ENCODE measurements at places on chromosomes 6 and 20.

GRCh38 chr6:53119349-53119748 lies 29.3 kb downstream of the GCM1 start:
- no peak for ATAC-seq

- ATAC-seq, result no peak
Observed at GRCh38 chr6:150231525-150231850, 88.6 kb downstream of the PPP1R14C start.

DNA sequence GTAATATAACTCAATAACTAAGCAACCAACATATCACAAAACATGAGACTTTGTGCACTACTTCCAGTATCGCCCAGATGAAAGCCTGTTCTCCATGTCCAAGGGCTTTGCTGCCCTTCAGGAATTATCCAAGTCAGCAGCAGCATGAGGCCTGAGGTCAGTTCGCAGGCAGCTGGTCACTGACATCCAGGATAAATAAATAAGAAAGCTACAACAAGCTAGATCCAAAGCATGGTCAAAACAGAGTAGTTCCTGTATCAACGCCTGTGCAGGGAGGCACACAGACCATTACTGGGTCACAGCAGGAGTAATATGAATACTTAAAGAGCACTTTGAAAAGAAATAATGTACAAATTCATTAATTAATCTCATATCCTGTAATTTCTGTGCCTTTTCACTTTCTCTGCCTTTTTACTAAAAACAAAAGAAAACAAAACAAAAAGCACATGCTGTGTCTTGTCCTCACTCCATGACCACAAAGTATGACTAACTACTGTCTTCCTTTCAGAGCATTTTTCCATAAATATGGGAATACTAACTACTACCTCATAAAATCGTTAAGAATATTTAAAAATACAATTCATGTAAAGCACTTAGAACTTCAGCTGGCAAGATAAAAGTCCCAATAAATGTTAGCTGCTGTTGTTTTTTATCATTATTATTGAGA lies 374.9 kb upstream of the IRAK1BP1 start:
- ATAC-seq, result no peak

- ATAC-seq, result no peak
Observed at GRCh38 chr20:34083137-34083536, 28.9 kb downstream of the EIF2S2 start.

GRCh38 chr20:63490416-63490815 lies 8.5 kb downstream of the EEF1A2 start:
- ATAC-seq, result no peak

DNA sequence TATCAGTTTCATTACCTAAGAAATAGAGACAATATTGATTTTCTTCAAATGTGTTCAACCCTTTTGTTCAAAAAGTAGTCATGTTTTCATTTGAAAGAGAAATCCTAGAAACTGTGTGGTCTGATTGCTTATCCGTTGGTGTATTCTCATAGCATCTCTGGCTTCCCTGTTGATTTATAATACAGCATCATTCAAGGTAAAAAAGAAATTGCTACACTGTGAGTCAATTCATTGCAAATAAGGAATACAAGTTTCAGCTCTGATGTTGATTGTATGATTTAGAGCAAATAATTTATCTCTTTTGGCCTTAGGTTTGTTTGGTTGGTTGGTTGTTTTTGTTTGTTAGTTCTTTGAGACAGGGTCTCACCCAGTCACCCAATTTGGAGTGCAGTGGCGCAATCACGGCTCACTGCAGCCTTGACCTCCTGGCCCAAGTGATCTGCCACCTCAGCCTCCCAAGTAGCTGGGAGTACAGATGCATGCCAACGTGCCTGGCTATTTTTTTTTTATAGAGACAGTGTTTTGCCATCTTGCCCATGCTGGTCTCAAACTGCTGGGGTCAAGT lies 185.5 kb upstream of the TNFAIP3 start:
- ATAC-seq, result peak; percentile 22

DNA sequence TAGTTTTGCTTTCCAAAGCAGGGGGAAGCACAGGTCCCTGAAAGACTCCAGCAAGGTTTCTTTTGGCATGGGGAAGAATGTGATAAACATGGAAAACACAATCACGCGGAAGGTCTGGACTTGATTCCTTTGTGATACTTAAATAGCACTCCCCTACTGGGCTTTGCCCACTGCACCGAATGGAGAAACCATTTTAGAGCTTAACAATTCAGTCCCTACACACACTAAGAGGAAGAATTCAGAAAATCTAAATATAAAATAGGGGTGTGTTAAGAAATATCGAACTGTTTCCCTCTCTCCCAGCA lies 71.4 kb upstream of the NHSL1 start:
- ATAC-seq, result no peak

DNA sequence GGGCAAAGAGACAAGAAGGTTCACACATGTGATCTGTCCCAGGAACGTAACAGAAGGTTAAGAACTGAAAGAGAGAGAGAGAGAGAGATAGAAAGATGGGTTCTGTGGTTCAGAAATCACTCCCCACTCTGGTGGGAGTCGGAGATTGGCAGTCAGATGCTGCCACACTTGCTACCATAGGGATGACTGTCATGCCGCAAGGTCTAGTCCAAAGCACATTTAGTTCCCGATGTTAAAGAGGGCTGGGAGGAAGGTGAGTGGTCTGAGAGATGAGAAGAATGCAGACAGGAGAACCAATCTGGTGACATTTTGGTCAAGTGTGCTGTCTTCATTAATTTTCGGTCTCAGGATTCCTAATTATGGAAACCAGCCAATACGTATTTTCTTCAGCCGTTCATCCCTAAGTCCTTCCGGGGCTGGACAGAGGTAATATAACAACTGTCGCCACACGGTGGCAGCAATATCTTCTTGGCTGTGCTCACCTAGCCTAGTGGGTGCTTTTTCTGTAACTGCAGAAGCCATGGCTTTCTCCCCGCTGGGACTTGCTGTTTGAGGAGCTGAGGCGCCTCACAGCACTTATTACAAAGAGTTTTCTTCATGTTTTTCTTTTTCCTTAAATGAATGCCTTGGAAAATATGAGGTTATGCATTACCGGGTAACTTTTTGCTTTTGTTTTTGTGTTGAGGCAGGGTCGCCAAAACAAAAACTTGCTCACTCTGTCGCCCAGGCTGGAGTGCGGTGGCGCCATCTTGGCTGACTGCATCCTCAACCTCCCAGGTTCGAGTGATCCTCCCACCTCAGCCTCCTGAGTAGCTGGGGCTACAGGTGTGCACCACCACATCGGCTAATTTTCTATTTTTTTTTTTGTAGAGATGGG lies 46.0 kb downstream of the SLC35D3 start:
- ATAC-seq, result peak; percentile 87

DNA sequence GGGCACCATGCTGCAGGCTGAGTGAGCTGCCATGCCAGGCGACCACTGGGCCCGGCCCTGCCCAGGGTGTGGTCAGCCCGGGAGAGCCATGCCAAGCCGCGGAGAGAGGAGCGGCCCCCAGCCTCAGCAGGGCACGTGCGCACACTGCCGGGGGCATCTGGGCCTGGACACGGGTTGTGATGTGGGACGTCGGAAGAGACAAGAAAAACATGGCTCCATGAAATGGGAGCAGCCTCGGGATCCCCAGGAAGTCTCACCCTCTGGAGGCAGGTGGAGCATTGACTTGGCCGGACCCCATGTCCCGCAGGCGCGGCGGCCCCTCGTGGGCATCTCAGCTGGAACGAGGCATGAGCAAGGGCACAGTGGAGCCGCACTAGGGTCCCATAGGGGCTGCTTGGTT lies 16.8 kb upstream of the SLCO4A1 start:
- no peak for ATAC-seq

GRCh38 chr20:24633521-24633920 lies 164.1 kb downstream of the SYNDIG1 start:
- no peak for ATAC-seq

DNA sequence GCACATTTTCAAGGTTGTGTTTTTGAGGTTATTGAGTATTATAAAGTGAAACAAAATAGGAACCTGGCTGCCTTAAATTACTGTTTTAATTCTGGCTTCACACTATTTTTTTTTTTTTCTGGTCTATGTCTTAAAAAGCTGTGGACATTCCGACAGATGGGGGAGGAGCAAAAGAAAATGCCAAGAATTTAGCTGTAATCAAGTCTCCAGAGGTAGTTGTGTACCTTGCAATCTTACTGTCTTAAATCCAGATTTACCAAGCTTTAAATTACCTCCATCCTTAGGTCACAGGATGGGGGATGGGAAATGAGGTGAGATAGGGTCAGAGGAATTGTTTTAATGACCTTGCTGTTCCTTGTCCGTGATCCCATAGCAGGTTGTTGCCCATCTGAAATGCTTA lies 182.8 kb downstream of the UTRN start:
- no peak for ATAC-seq

DNA sequence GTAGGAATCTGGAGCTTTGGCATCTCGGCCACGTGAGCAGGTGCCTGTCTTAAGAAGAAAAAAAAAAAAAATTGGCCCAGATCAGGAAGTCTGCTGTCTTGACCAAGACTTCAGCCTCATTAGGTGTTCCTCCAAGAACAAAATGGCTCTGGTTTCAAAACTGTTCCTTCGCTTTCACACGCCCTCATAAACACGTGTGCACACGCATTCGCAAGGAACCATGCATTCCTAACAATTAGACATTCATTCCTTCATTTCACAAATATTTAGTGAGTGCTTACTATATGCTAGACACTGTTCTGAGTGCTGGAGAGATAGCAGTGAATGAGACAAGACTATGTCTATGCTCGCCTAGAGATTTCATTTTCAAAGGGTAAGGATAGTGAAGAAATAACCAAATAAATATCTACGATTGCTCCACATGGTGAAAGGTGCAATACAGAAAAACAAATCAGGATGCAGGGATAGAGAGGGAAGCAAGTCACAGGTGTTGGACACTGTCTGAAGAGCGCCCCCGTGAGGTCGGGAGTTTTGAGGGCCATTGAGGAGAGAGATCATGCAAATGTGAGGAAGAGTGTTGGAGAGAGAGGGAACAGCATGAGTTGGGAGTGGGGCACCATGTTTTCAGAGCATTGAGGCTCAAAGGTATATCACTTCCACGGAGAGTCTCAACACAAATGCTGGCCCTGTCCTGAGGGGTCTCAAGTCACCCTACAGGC lies 53.3 kb downstream of the CCDC170 start:
- ATAC-seq, result no peak

DNA sequence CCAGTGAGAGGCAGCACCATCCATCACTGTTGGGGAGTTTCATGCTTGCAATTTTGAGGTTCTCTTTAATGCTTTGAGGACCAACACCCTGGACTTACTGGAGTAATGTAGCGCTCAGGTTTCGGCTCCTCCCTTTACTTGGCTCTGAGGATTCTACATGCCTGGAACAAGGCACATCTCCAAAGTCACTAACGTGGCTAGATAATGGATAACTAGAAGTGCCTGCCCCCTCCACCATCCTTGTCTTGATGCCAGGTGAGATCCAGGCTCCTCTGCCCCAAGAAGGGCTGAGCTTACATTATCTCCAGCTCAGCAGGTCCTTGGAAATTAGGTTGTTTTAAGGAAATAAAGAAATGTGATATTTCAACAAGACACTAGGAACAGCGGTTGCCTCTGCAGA lies 75.5 kb upstream of the ZNFX1 start:
- no peak for ATAC-seq

DNA sequence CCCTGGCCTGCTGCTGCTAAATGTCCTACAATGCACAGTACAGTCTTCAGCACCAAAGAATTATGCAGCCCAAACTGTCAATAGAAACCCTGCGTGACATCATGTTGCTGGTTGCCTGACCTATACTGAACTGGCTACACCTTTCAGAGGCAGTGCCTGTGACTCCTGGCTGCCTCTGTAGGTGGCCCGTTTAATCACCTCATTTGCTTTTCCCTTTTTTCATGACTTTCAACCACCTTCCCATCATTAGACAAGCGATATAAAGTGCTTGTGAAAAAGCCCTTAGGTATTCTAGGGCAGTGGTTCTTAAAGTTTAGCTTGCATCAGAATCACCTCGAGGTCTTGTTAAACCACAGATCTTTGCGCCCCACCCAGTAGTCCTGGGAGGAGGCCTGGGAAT lies 33.0 kb upstream of the RIPOR2 start:
- peak; percentile 52 for ATAC-seq

- ATAC-seq, result no peak
Observed at GRCh38 chr20:64036346-64037198, 590 bp downstream of the C20orf204 start.

DNA sequence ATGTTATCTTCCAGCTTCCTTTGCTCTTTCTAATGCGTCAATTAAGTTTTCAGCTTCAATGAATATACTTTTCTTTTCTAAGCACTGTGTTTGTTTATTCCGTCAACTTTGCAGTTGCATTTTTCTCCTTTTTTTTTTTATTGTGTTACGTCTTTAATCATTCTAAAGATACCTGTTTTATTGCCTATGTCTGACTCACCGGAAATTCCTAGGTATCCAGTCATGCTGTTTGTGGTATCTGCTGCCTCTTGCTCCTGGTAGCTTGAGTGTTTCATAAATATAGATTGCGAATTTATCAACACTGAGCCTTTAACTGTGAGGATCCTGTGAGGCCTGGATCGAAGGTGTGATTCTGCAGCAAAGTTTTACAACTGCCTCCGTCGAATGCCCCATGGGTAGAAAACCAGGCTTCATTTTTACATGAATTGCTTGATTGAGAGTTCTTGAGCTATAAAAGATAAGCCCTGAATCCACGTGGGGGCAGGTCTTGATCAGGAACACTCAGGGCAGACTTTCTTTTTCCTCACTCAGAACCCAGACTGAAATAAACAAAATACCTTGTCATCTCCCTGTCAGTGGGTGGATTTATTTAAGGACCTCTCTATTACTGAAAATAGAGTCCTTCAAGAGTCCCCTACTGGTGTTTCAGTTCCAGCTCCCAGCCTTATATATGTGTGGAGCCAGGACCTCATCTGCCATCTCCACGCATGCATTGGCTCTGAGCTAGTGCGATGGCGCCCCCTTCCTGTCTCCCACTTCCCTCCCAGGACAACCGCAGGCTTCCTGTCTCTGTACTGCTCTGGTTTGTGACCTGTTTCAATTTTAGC lies 60.1 kb upstream of the LRRC1 start:
- peak; percentile 76 for ATAC-seq

DNA sequence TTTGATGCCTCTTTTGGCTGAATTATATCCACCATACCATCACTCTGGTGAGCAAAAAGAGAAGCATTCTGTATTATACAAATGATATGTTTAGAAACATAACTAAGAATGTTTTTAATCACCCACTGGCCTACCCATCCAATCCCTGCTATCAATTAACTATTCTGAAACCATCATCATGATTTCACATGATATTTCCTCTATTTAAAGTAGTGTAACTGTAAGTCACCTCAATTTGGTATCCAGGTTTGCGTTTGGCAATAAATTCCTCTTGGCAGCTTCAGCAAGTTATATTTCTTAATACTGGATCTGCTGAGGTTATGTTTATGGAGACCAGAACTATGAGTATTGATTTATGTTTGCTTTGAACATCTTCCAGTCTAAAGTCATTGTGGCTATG lies 332.1 kb downstream of the UTRN start:
- ATAC-seq, result no peak
